Fibroblast of lung (primary cell): ENCODE measurements at places on chromosomes 3 and 15.

DNA sequence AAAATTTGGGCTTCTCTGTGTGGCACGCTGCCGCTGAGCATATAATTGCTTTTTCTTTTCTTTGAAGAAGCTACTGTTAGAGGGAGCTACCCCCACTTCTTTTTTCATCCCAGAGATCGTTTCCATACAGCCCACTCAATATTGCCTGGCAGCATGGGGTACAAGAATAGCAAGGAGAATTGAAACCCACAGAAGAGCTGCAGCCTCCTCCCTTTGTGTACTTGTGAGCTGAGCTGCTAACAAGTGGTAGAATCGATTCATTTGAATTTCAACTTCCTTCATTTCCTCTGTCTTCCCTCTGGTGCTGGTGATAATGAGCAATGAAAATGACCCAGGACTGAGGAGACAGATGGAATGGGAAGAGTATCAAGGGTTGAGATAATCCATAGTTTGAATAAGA, 64.9 kb downstream of the LRRC3B start:
- no peak for DNase-seq

GRCh38 chr3:189625071-189625470, 6.1 kb upstream of the TP63 start:
- no peak for DNase-seq

DNA sequence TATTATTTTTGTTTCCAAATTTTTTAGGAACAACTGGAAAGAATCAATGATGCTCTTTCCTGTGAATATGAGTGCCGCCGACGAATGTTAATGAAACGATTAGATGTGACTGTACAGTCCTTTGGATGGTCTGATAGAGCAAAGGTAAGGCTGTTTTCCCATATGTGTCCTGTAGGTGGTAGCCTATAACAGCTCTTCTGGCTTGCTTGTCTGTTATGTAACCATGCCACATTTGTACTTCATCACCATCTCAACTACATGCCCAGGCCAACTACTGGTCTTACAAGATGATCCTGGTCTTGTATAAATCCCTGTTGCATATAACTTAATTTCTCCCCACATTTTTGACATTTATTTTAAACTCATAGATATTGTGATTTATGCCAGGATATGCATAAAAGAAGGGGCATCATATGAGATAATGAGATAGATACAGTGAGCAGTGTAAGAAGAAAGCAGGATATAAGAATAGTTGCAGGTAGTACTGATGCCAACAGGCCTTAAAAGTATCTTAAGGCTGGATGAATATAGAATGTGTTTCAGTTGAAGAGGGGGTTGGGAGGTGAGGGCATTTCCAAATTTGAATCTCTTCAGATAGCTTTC, 20.3 kb downstream of the FAM98B start:
- peak; percentile 70 for DNase-seq

DNA sequence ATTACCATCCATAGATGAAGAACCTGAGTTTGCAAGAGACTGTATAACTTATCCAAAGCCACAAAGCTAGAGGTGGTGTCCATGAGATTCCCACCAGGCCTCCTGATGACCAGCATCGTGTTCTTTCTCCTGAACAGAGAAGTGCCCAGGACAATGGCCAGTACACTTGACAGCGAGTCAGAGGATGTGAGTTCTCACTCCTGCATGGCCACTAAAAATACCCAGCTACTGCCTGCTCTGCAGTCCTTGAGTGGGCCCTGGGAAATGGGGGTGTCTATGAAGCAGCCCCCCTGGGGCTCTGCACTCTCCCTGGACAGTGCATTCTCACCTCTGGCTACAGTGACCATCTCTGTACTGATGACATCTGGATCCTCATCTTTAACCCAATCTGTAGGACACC, 201.2 kb downstream of the RPLP1 start:
- DNase-seq: no peak

DNA sequence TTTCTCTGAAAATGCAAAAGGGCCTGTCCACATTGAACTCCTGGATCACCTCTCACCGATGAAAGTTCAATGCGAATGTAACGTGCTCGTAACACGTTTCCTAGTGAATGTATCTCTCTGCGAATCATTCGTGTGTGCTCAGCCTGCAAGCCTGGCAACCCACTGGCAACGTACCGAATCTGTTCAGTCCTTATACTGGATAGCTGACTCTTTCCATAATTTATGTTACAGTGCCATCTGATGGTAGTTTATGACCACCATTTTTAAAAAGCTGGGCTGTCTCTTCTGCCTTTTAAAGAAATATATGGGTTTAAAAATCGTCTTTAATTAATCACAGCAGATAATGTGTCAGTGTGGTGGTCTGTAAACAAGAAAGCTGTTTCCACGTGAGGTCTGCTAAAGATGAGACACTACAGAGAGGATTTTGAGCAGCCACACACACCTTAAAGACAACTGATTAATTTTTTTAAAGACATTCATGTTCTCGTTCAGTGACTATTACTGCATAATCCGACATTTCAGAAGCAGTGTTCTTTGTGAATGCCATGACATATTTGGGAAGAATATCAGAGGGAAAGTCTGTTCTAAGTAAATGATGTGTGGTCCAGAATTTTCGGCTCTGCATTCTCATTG, 69.4 kb upstream of the FOXP1 start:
- DNase-seq: peak; percentile 77

DNA sequence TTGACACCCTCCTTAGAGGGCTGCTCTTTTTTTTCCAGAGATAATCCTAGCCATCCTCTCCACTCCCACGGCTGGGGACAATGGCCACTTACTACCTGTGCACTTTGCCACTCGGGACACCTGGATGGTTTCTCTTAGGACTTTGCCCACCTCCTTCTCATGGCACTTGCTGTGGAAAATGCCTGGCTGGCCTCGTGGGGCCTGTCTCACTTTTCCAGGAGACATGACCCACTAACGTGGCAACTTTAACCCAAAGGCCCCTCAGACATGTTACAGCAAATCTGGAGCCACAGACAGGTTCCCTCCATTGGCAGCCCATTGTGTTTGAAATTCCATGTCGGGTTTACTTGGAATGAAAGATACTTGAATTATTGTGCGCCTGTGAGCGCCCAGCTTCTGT, 29.4 kb upstream of the ESYT3 start:
- DNase-seq: no peak

DNA sequence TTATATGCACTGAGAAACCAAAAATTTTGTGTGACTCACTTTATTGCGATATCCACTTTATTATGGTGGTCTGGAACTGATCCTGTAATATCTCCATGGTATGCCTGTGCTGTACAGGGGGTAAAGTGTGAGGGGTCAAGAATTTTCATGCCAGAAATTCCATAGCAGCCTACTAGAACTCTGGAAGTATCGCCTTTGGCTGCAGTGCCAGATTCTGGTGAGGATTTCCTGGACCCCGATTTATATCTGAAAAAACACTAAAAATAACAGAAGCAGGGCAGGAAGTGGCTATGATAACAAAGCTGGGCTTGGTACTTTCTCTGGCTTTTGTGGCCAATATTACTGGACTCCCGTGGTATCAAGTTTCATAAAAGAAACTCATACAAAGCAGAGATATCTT, 36.4 kb downstream of the CCDC80 start:
- DNase-seq: peak; percentile 91

DNA sequence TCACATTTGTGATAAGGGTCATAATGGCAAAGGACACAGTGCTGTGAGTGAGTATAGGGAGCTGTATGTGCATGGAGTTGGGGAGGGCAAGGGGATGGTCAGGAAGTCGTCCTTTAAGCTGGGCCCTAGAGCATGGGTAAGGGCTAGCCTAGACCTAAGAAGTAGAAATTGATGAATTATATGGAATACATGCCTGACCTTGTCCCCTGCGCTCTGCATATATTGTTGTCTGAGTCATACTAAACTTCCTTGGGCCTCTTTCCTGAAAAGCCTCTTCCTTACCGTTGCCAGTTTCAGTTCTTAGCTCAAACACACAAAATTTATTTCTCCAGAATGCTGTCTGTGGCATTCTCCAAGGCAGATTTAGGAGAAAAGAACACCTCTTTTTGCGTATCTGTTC, 4.6 kb downstream of the SNRK start:
- no peak for DNase-seq

GRCh38 chr3:1798711-1799405, 299.8 kb upstream of the CNTN4 start:
- no peak for DNase-seq

DNA sequence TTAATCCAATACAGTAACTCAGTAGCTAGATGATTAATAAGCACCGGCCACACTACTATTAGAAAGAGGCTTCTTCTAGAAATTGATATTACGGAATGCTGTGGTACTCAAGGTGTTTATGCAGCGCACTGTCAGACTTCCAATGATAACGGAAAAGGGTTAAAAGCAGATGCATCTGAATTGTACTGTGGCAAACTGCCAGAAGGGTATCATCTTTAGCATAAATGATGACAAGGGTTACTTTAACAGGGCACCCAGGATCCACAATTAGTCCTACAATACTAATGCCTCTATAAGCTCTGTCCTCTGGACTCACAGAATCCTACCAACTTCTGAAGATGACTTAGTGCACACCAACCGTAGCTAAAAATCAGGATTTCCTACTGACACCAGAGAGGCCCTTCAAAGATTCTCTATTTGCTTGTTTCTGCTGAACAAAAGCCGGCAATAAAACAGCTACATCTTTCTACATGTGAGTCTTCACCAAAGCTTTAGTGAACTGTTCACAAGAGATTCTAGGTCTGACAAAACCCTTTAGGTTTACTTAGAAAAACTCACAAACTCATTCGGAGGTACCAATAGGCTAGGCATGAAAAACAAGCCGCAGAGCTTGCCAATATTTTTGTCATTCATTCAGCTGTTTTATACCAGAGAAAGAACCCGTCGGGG, 7.1 kb downstream of the SATB1 start:
- no peak for DNase-seq

- DNase-seq: no peak
Observed at GRCh38 chr3:153666991-153667740, 454.0 kb upstream of the ARHGEF26 start.

GRCh38 chr15:40239693-40240618, 1.1 kb downstream of the PAK6 start:
- no peak for DNase-seq

DNA sequence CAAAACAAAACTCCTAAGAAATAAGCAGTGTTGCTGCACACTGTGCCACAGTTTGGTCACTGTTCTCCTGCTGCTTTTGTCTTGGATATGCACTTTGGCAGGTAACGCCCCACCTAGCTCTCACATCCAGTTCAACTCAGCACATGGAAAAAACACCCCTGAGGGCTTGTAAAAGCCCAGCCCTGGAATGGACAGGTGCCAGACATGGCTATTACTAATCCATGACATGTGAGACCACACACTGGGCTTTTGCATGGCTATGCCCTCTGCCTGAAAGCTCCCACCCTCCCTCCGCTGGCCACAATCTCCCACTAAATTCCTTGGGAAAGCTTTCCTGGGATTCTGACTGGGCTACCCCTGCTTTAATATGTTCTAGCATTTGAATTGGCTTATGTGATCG, 24.7 kb upstream of the ZBED2 start:
- DNase-seq: no peak

- no peak for DNase-seq
Observed at GRCh38 chr3:177978946-177979345, 557.3 kb upstream of the KCNMB2 start.

DNA sequence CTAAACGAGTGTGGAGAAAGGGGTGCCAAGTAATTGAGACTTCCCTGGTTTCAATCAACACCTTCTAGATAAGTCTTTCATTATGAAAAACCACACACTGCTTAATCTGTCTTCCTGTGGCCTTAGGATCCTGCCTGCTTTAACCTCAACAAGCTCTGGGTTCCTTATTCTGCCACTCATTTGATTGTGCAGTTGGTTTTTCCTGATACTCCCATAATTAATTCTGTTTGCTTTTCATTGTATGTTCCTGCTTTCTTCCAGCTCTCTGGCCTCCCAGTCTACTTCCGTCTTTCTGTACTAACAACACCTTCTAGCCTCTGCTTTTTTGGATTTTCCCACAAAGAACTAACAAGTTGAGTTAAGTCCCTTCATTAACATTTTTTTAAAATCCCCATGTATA, 20.2 kb upstream of the GCNT3 start:
- DNase-seq: no peak

GRCh38 chr3:114439284-114439683, 145.5 kb downstream of the TIGIT start:
- peak; percentile 65 for DNase-seq

DNA sequence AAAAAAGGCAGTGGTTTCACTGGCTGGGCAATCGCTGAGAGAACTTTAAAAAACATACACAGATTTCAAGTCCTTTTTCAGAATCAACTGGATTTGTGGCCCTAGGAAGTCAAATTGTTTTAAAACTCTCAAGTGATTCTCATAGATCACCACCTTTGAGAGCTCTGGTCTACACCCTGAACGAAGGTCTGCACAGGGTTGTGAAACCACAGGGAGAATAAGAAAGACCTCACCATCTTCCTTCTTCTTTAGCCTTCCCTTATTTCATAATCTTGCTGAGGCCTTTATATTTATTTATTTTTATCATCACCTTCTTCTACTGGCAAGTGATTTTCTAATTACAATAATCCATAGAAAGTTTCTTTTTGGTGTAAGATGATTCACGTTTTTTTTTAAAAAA, 58.1 kb downstream of the FOXP1 start:
- no peak for DNase-seq

- DNase-seq: no peak
Observed at GRCh38 chr3:167644611-167645010, 9.1 kb downstream of the WDR49 start.

DNA sequence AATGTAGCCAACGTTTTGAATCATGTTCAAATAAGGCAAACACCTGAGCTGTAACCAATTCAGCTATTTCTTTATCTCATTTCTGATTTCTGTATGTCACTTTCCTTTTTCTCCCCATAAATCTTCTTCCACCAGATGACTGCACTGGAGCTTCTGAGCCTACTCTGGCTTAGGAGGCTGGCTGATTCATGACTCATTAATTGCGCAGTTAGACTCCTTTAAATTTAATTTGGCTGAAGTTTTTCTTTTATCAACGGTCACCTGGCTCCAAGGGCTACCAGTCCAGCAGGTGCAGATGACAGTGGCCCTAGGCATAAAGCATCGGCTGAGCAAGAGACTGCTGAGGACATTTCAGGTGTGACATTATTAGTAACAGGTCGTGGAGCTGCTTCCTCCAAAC, 39.6 kb upstream of the ITGA11 start:
- DNase-seq: peak; percentile 45

DNA sequence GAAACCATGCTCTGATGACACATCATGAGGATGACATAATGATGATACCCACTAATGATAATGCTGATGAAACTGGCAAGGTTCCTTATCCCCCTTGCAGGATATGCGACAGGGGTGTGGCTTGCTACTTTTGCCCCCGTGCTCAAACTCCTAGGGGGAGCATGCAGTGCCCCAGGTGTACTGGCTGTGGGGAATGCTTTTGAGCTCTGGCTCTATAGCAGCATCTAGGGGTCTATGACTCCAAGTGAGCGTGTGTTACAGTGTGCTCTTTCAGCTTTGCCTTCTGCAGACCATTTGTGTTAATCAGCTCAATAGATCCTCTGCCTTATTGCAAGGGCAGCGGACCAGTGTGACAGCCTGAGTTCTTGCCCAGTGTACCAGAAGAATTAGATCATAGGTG, 1239.5 kb downstream of the SI start:
- no peak for DNase-seq

- DNase-seq: peak; percentile 91
Observed at GRCh38 chr15:81163961-81164800, 30.1 kb downstream of the CFAP161 start.

GRCh38 chr15:73571346-73571745, 61.8 kb downstream of the NPTN start:
- DNase-seq: no peak

- DNase-seq: peak; percentile 89
Observed at GRCh38 chr3:128278761-128279600, 125.7 kb downstream of the EEFSEC start.
